ENCODE measurements at places on chromosomes 4 and X. TPM values are rescaled to one million over a fixed set of nuclear protein-coding genes. Genes with fewer than 3 reads are reported as not detected.

GRCh38 chrX:9337046-9337445, 127.8 kb upstream of the TBL1X start:
- DNase-seq: peak; percentile 39

DNA sequence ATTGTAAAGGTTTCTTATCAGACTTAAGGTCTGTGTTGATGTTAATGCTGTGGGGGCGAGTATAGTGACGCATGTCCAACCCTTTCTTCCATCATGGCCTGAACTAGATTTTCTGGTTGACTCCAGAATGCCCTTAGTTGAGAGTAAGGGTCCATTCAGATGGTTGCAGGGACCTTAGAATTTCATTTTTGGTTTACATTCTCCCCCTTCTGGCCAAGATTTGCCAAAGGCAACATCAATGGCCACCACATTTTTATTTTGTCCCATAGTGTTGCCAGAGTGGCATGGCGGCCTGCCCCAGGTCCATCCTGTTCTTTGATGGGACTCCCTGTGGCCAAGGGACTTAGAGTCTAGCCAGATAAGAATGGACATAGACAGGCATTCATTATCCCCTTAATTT, 368.5 kb downstream of the GPM6A start:
- DNase-seq: peak; percentile 8

The CFAP97 gene
- total RNA-seq: 95.0 TPM

- peak; percentile 27 for DNase-seq
Observed at GRCh38 chr4:87497159-87497558, 32.0 kb downstream of the SPARCL1 start.

The CXCL9 gene
- total RNA-seq: not detected

- no peak for DNase-seq
Observed at GRCh38 chr4:20338841-20339240, 87.1 kb downstream of the SLIT2 start.

The SH3RF1 gene
- total RNA-seq: 17.4 TPM

The HS6ST2 gene
- total RNA-seq: 23.9 TPM

DNA sequence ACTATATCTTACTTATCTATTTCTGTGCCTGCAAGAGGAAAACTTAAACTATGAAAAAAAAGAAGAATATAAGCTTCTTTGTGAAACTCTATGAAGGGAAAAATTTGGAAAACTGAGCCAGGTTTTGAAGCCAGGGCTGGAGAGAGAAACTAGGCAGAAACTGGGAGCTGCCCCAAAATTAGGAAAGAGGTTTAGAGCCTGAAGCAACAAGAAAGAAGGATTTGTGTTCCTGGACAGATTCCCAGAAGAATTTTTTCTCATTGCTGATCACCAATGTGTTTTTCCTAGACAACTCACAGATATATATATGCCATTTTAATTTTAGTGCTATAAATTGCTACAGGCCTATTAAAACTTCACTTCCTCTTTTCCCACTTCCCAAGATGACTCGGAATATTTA, 245.0 kb upstream of the GEMIN8 start:
- peak; percentile 25 for DNase-seq

The LONRF3 gene
- 1.0 TPM for total RNA-seq

- no peak for DNase-seq
Observed at GRCh38 chr4:80685214-80685613, 345.3 kb upstream of the BMP3 start.

GRCh38 chr4:7335344-7336066, 99.2 kb downstream of the PSAPL1 start:
- DNase-seq: peak; percentile 58

- DNase-seq: no peak
Observed at GRCh38 chr4:17323554-17324385, 188.1 kb downstream of the QDPR start.
